Right ventricle myocardium inferior (tissue), 1 donor: ENCODE measurements at places on chromosomes 7 and 10. TPM values are rescaled to one million over a fixed set of nuclear protein-coding genes. Genes with fewer than 3 reads are reported as not detected.

GRCh38 chr10:68163735-68164134 is 54.4 kb downstream of the MYPN start:
- no peak for DNase-seq

BMPER gene
- 2.5 TPM for total RNA-seq

GRCh38 chr10:23314835-23315239 is 29.8 kb downstream of the C10orf67 start:
- no peak for DNase-seq

DNA sequence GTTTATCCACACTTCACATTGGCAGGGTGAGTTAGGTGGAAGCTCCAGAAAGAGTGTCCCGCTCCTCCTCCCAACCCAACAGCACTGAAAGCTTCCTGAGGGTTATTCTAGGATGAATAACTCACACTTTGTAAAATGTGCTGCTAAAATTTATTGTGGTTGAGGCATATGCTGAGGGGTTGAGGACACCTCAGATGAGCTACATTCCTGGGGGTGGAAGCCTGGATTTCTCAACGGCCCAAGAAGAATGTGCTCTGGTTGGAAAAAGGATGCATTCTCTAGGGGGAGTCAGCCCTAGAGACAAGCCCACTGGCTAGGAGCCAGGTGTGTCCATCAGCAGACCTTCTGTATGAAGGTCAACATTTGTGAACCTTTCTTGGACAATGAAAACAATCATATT is 91.5 kb upstream of the PDE1C start:
- DNase-seq = no peak

AKR1C2 gene
- total RNA-seq = 29.7 TPM

- no peak for DNase-seq
Observed at GRCh38 chr10:28624351-28624750, 53.0 kb upstream of the BAMBI start.

LDB3 gene
- total RNA-seq = 1,478 TPM

GRCh38 chr10:15182540-15183207 is 14.2 kb upstream of the NMT2 start:
- DNase-seq = no peak

SFRP5 gene
- 2.5 TPM for total RNA-seq

- DNase-seq = no peak
Observed at GRCh38 chr10:131676046-131676799, 224.6 kb upstream of the PPP2R2D start.

DNA sequence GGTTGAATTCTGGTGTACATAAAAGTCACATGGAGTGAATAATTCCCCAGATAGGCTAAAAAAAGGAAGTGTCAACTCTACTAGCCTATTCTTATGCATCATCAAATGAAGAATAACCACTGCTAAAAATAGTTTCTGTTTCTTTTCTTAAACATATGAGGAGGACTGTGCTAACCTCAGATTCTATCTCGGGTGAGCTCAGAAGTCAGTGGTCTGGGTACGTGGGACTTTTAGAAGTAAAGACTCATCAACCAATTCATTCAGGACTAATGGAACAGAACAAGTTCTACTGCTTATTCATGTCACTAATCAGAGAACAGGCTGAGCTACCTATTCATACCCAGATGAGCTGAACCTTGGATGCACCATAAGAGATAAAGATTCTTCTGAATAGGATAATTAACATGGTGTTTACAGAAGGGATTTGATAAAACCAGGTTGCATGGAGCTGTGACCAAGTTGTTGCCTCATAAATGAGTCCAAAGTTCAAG is 9.5 kb upstream of the ASAH2 start:
- DNase-seq = no peak

FAM25C gene
- not detected for total RNA-seq

LBX1 gene
- not detected for total RNA-seq

PRF1 gene
- total RNA-seq = 4.3 TPM

DNA sequence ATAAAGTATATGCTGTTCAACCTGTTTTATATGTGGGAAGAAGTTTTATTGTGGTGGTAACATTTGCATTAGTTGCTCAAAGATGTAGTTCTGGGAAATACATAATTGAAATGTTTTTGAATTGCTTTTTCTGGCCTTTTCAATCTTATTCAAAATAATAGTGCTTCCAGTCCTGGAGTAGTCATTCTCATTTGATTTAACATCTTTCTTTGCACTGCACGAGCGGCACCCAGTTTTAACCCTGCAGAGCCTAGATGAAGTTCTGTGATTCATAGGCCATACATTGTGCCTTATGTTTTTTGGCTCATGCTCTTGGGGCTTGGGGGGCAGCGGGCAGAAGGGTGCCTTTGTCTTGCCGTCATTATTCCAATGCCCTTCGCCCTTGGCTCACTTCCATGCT is 9.9 kb downstream of the ARID5B start:
- no peak for DNase-seq

GRCh38 chr10:14016011-14016536 is 314.6 kb downstream of the FRMD4A start:
- no peak for DNase-seq

MDFIC gene
- 18.3 TPM for total RNA-seq

H2BK1 gene
- not detected for total RNA-seq

SPAM1 gene
- not detected for total RNA-seq

GRCh38 chr10:794382-794956 is 105.0 kb upstream of the DIP2C start:
- no peak for DNase-seq

HKDC1 gene
- total RNA-seq = not detected

GRCh38 chr10:26779176-26779860 is 81.4 kb downstream of the ABI1 start:
- no peak for DNase-seq

GRCh38 chr7:3922175-3922635 is 621.2 kb downstream of the SDK1 start:
- DNase-seq = no peak

DNA sequence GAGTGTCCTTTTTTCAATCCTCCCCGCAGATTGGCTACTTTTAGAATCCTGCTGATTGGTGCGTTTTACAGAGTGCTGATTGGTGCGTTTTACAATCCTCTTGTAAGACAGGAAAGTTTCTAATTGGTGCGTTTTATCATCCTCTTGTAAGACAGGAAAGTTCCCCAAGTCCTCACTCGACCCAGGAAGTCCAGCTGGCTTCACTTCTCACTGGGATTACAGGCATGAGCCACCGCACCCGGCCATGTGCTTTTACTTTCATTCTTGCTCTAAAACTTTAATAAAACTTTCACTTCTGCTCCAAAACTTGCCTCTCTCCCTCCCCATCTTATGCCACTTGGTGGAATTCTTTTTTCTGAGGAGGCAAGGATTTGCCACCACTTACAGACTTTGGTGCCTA is 17.0 kb upstream of the WAPL start:
- no peak for DNase-seq

GRCh38 chr10:124619195-124619594 is 125.0 kb downstream of the FAM53B start:
- no peak for DNase-seq

GRCh38 chr10:35435824-35436223 is 99.5 kb downstream of the CCNY start:
- no peak for DNase-seq

GRCh38 chr7:12888717-12889116 is 201.3 kb downstream of the ARL4A start:
- DNase-seq = no peak

DNA sequence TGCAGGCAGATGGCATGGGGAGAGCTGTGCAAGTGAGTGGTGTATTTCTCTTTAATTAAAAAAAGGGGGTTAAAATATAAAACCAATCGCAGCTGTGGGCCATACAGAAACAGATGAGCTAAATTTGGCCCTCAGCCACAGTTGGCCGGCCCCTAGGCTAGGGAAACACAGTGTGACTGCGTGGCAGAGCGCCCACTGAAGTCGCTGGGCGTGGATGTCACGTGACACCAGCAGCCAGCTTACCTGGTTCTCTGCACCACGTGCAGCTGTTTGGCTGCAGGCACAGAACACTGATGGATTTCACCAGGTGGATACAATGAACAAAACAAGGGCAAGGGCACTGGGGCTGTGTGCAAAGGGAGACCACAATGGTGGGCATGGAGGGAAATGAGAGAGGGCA is 119.3 kb upstream of the ZNF746 start:
- DNase-seq = no peak

SUN3 gene
- not detected for total RNA-seq

DNA sequence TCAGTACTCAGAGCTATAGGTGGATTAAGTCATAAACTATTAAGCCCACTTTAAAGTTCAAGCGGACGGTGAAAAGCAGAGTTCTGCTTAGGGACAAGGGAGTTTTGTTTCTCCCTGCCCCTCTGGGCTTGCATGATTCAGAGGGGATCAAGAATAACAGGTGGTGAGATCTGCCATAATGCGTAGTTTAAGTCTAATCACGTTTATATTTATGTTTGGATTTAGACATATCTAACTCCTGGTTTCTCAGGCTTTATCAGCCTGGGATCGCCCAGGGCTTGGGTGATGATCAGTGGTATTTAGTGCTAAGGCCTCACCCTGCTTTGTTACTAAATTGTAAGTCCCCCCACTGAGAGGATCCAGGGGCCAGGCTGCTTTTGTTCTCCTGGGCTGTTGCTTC is 335.4 kb upstream of the NRP1 start:
- DNase-seq = no peak

GRCh38 chr7:123865517-123866117 is 20.6 kb downstream of the HYAL4 start:
- no peak for DNase-seq

GRCh38 chr10:129719889-129720590 is 244.0 kb downstream of the EBF3 start:
- DNase-seq = no peak

DNA sequence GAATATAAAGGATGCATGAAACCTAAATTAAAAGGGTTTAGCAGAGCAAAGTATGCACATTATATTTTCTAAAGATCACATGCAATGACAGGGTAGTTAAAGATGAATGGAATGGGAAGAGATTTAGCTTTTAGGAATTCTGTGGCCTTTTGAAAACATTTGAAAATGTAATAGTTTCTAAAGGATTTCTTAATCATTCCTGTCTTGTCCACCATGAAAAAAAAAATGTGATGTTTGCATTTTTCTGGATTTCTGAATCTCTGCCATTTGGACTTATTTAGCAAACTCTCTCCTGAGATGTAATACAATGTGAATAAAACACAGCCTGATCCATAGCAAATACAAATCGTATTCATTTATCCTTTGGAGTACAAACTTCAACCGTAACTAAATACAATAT is 126.6 kb upstream of the RAB11FIP2 start:
- no peak for DNase-seq

GRCh38 chr10:80274396-80275134 is 14.9 kb downstream of the MAT1A start:
- DNase-seq = no peak
